Fibroblast of gingiva (primary cell): ENCODE measurements at places on chromosomes 11 and 22.

DNA sequence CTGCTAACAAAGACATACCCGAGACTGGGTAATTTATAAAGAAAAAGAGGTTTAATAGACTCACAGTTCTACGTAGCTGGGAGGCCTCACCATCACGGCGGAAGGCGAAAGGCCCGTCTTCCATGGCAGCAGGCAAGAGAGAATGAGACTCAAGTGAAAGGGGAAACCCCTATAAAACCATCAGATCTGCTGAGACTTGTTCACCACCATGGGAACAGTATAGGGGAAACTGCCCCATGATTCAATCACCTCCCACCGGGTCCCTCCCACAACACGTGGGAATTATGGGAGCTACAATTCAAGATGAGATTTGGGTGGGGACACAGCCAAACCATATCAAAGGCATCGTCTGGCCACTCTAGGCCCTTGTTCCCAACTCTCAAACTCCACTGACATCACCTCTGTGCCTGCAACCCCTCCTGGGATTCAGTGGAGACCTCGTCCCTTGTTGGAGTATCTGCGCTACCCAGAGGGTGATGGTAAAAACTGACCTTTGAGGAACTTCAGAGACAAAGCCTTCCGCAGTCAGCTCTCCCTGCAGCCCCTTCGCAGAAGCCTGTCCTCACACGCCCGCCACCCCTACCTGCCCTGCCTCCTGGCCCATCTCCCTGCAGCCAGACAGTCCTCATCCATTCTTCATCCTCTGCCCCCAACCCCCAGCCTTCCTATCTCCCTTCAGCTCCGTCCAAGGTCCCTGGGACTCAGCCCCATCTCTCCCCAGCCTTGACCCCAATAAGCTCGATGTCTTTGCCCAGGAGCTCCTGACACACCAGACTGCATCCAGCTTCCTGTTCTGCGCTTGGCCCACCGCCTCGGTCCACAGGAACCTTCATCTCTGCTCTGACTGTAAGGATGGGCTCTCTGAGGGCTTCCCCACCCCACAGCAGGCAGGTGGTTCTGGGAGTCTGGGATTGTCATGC, 15.8 kb downstream of the CCND1 start:
- DNase-seq, result no peak

DNA sequence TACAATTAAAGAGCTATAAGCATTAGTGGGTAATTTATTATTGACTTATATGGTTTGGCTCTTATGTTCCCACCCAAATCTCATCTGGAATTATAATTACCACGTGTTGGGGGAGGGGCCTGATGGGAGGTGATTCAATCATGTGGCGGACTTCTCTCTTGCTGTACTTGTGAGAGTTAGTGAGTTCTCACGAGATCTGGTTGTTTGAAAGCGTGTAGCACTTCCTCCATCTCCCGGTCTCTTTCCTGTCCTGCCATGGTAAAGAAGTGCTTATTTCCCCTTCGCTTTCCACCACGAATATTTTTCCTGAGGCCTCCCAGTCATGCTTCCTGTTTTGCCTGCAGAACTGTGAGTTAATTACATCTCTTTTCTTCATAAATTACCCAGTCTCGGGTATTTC, 28.1 kb upstream of the CHORDC1 start:
- no peak for DNase-seq

DNA sequence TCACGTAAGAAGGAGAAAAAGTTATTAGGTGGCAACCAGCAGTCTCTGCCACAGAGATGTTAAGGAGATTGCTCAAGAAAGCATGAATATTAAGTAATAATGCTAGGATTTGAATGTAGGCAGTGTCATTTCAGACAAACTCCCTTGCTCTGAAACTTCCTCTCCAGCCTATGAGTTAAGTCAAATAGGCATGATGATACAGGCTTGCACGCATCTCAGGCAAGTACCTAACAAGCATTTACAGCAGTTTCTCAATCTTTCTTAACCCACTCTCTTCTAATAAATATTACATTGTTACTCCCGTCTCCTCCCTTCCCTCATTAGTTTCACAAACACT, 72.7 kb downstream of the RAB38 start:
- DNase-seq, result peak; percentile 32

DNA sequence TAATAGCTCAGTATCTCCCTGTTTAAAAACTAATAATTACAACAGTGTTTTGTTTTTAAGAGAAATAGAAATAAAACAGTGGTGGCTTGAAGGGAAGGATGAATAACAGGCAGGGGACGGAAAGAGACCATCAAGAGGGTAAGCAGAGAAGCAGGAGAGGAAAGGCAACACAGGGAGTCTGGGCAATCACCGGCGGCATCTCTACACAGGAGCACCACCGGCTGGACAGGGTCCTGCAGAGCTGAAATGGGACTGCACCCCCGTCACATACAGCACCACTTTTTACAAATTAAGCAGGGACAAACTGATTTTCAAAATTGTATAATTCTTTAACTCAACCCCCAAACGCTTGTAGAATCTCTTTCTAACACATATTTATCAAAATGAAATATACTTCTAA, 18.4 kb downstream of the PHF21A start:
- no peak for DNase-seq

DNA sequence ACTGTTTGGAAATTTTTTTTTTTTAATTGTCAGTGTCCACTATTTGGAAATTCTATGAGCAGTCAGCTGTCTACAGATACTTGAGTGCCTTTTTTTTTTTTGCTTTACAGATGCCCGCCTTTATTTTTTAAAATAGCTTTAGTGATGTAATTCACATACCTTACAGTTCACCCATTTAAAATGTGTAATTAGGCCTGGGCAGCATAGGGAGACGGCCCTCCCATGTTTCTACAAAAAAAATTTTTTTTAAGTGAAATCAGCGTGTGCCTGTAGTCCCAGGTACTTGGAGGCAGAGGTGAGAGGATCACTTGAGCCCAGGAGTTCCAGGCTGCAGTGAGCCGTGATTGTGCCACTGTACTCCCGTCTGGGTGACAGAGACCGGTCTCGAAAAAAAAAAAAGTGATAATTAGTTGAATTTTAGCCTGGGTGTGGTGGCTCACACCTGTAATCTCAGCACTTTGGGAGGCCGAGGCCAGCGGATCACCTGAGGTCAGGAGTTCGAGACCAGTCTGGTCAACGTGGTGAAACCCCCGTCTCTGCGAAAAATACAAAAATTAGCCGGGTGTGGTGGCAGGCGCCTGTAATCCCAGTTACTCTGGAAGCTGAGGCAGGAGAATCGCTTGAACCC, 1.5 kb downstream of the ZNF143 start:
- peak; percentile 13 for DNase-seq

DNA sequence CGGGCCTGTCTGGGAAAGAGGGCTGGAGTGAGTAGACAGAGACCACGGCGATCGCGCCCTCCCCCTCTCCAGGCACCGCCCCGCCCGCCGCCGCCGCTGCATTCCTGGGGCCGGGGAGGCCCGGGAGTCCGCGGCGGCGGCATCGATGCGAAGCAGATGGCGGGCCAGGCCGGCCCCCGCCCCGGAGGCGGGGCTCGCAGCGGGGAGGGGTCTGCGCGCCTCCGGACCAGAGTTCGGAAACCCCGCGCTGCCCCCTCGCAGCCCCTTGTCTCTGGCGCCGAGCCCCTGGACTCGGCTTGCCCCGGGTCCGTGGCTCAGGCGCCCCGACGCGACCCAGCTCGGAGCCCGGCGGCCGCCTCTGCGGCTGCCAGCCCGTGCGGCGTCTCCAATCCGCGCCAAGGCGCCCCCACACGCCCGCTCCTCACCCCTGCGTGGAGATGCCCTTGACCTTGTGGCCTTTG, 1.3 kb downstream of the SCARF2 start:
- DNase-seq, result no peak

GRCh38 chr22:26286091-26286820, 117.0 kb downstream of the SEZ6L start:
- DNase-seq, result no peak

DNA sequence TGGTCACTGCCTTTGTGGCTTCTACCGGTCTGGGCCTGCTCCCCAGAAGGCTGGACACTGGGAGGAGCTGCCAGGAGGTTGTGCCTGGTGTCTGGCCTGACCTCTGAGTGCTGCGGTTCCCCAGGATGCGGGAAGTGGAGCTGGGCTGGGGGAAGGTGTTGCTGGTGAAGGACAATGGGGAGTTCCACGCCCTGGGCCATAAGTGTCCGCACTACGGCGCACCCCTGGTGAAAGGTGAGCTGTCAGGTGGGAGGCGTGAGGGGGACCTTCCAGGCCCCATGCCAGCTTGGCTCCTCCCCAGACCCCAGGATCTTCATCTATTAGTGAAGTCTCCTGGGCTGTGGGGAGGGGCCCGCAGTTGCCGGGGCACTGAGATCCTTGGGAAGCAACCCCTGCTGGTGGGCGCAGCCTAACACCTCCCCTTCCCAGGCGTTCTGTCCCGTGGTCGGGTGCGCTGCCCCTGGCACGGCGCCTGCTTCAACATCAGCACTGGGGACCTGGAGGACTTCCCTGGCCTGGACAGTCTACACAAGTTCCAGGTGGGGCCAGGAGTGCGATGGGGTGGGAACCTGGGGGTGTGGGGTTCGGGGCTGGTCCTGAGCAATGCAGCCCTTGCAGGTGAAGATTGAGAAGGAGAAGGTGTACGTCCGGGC, 6.7 kb downstream of the AIFM3 start:
- no peak for DNase-seq

GRCh38 chr22:19397734-19398104, 33.8 kb downstream of the HIRA start:
- DNase-seq, result no peak

DNA sequence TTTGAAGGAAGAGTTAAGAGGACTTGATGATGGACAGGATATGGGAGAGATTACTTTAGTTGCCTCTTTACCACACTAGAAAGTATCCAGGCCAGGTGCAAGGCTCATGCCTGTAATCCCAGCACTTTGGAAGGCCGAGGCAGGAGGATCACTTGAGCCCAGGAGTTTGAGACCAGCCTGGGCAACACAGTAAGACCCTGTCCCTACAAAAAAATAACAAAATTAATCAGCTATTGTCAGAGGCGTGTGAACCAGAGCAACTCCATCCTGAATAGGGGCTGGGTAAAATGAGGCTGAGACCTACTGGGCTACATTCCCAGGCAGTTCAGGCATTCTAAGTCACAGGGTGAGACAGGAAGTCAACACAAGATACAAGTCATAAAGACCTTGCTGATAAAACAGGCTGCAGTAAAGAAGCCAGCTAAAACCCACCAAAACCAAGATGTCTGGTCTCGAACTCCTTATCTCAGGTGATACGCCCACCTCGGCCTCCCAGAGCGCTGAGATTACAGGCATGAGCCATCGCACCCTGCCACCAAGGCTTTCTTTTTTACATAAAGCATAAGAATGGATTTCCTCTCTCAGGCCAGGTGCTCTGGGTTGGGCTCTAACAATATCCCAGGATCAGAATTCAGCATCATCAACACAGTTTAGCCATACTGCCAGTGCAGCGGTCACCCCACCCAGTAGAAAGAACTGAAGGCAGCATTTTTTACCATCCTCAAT, 17.8 kb downstream of the PI4KA start:
- no peak for DNase-seq

GRCh38 chr22:23431337-23432072, 148.6 kb downstream of the IGLL1 start:
- peak; percentile 6 for DNase-seq

GRCh38 chr11:63945477-63946163, 6.8 kb downstream of the NAA40 start:
- peak; percentile 75 for DNase-seq
